ENCODE measurements at places on chromosomes 6 and 20.

GRCh38 chr6:112389842-112390241 lies 42.7 kb downstream of the RFPL4B start:
- DNase-seq, result no peak

- peak; percentile 33 for DNase-seq
These were observed at the start of gene CDC40 for GRCh38 chr6:110180228-110181008. Gene CDC40, plus strand, starts transcription at chr6:110180427. Its CDS starts 18 bp downstream, at chr6:110180445.

GRCh38 chr6:111600588-111601445 lies 4.9 kb downstream of the TRAF3IP2 start:
- no peak for DNase-seq

DNA sequence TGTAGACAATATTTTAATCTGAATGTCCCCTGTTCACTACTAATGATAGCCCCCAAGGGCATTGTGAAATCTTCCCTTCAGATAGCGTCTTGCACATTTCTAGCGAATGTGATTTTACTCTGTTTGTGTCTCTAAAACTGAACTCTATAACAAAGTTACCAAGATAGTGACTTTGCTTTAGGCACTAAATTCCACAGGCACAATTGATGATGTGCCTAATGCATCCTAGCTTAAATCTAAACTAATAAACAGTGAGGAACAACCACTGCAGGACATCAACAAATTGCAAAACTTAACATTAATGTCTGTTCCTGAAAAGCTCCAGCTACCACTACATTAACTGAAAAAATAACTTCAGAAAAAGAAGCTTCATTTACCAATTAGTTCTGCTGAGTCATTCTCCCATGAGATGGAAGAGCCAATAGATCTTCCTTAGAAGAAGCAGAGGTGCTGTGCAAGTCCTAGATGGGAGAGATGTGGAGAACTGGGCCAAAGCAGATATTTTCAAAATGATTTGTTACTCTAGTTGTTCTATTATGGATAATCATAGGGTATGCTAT lies 1065.0 kb downstream of the EPHA7 start:
- no peak for DNase-seq

DNA sequence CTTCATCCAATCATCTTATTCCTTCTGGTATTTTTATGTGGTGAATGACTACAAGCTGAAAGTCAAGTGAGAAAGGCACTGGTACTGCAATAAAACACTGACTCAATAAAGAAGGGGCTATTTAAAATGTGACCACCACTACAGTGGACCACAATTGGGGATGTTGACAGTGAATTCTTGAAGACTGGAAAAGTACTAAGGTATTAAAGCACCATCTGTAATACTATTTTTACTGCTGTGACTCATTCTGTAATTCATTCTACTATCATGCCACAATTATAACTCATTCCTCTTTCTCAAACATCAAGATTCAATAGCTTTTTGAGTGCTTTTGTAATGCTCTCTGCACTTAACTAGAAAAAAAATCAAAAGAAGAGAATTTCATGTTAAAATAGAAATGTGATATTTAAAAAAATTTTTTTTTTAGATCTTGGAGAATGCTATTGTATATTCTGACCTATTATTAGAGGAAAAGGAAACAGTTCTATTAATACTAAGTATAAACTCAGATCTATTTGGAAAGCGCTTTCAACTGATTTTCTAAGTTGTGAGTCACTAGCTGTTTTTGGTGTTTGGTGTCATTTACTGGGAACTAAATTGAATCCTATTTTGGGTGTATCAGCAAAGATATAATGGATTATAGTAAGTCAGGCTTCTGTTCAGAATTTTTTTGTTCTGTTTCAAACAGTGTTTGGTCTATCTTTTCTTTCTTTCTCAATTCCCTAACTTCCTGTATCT lies 104.7 kb upstream of the TMEM170B start:
- DNase-seq, result no peak

- DNase-seq, result no peak
These were observed 555.0 kb upstream of the ADGRB3 start for GRCh38 chr6:68080074-68080473.

DNA sequence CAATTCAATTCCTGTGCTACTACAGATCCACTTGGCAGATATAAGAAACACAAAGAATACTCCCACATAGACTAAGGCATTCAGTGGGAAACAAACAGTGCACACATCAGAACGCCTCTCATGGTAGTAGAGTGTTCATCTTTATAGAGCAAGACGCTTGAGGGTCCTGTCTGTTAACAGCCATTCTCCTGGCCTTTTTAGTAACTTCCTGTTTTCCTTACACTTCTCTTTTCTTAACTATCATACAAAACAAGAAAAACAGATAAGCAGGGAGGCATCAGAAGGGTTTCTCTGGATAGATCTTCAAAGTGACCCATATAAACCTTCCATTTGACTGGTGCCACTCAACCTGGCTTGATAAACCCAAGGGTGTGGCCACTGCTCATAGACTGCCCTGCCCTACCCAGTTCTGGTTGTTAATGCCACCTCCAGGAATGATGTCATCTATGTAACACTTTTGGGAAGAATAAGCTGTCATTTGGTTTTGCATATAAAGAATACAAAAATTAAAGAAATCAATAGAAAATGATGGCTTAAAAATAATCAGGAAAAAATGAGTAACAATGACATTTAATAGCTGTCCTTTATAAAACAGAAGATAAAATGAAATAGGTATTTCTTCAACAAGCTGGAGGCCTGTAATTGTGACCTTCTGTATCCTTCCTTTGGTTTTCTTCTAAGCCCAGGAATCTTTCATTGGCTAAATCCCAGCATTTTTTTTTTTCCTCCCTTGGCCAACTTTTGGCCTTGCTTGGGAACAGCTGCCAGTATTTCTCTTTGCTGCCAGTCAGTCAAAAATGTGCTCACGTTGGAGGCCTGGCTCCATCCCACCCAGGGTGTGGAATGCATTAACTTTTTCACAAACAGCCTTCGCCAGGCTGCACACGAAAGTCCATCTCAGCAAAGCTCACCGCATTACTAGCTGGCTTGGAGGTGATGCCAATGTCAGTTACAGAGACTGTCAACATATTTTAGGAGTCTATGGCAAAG lies 103.5 kb downstream of the GJA10 start:
- no peak for DNase-seq

DNA sequence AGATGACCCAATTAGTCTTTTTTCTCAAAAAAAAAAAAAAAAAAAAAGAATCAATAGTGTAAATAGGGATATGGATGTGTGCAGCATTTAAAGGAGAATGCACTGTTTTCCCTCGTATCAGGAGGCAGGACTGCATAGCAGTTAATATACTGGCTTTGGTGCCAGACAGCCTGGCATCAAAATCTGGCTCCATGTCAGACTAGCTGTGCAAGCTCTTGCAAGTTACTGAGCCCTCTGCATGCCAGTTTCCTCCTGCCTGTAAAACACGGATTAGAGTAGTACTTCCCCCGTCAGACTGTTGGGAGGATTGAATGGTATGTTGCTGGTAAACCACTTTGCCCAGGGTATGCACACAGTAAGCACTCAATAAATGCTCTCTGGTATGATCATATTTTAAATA lies 594.2 kb upstream of the CHD6 start:
- no peak for DNase-seq

GRCh38 chr6:91476000-91476399 lies 889.1 kb upstream of the MAP3K7 start:
- DNase-seq, result no peak

DNA sequence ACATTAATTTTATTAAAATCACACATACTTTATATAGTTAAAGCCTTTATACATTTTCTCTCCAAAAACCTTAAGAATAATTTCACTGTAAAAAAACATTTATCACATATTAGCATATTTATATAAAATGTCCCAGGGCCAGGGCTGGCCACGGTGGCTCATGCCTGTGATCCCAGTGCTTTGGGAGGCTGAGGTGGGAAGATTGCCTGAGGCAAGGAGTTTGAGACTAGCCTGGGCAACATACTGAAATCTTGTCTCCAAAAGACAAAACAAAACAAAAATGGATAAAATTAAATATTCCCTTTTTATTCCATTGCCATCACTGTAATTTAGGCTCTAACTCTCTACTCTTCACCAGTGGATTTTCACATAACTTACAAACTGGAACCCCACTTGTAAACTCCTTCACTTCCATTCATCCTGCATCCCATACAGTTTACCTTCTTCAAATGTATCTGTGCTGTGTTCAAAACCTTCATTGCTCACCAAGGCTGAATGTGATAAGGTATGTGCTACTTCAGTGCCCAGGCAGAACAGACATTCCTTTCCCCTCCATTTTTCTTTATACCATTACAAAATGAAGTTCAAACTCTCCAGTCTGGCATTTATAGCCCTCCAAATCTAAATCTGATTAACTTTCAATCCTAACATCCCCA lies 42.9 kb upstream of the PIM1 start:
- no peak for DNase-seq

GRCh38 chr6:166760288-166760687 lies 133.2 kb upstream of the RPS6KA2 start:
- peak; percentile 34 for DNase-seq

DNA sequence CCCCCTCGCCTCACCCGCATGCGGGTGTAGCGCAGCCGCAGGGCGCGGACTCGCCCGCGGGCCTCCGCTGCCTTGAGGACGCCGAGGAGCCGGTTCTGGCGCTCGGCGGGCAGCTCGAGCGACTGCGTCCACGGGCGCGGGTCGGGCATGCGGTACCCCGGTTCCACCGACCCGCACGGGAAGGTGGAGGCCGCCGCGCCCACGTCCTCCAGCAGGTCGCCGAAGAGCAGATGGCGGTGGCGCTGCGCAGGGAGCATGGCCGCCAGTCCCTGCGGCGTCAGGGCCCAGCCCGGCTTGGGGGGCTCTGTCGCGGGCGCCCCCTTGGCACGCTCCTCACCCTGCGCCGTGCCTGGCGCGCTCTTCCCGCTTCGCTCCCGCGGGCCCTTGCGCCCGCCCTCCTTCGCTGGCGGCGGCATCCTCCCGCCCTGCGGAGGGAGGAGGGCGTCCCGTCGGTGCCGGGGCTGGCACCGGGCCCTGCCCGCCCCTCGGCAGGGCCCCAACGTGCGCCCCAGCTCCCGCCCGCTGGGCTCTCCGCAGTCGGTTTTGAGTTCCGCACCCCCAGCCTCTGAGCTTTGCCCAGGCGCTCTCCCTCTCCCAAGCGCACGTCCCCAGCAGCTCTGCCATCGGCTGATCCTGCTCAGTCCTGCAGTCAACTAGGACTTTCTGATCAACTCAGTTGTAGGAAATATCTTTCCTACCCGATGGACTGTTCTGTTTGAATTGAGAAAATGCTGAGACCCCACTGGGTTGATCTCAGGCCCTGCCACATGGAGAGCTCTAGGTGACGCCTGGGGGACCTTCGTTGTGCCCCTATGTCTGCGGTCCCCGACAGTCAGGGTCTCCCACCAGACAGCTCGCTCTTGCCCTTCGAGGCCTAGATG lies at the start of gene LKAAEAR1:
TSS of gene LKAAEAR1 (minus strand) at position 595 of the 881 bp plus-strand sequence. CDS start at position 416, 179 bp downstream.
- no peak for DNase-seq

DNA sequence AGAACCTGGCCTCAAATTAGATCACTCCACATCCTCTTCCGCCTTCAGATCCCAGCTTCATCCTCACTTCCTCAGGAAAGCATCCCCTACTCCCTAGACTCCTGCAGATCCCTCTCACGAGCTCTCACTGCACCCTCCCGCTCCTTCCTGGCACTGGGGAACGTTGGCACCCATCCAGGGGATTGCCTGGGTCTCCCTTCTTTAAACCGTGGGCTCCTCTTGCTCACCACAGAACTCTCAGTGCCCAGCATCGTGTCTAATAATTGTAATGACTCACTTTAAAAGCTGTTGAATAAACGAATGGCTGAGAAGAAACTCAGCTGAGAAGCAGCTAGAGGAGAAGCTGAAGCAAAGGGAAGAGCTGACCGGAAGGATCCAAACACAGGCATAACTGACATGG lies 20.4 kb downstream of the ZC3H12D start:
- DNase-seq, result no peak

- DNase-seq, result no peak
These were observed 11.7 kb upstream of the HCK start for GRCh38 chr20:32040142-32040953.

All from stimulated activated CD4-positive, alpha-beta T cell treated with anti-CD3 and anti-CD28 coated beads, Interleukin-15, amount 100 ng/mL, for 1 hour (primary cell).